Activated T-cell treated with anti-CD3 and anti-CD28 coated beads for 24 hours (primary cell): ENCODE measurements at places on chromosomes 6 and 20.

DNA sequence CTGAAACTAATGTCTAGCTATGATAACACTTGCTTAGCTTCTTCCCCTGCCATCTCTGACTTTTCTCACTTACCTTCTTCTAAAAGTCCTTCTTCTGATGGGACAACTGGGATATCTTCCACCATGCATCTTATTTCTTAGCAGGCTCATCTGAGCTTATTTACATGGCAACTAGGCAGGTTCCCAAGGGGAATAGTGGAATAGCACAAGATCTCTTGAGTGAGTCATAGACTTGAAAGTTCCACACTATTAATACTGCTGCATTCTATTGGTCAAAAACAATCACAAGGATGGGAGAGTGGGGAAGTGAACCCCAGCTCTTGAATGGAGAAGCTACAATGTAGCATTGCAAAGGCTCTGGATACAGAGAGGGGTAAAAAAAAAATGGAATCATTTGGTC is 142.1 kb downstream of the HAO1 start:
- DNase-seq: no peak

- no peak for DNase-seq
Observed at GRCh38 chr6:56527934-56528333, 114.8 kb downstream of the DST start.

- DNase-seq: no peak
Observed at GRCh38 chr6:31686483-31686882, 5.6 kb upstream of the LY6G5C start.

DNA sequence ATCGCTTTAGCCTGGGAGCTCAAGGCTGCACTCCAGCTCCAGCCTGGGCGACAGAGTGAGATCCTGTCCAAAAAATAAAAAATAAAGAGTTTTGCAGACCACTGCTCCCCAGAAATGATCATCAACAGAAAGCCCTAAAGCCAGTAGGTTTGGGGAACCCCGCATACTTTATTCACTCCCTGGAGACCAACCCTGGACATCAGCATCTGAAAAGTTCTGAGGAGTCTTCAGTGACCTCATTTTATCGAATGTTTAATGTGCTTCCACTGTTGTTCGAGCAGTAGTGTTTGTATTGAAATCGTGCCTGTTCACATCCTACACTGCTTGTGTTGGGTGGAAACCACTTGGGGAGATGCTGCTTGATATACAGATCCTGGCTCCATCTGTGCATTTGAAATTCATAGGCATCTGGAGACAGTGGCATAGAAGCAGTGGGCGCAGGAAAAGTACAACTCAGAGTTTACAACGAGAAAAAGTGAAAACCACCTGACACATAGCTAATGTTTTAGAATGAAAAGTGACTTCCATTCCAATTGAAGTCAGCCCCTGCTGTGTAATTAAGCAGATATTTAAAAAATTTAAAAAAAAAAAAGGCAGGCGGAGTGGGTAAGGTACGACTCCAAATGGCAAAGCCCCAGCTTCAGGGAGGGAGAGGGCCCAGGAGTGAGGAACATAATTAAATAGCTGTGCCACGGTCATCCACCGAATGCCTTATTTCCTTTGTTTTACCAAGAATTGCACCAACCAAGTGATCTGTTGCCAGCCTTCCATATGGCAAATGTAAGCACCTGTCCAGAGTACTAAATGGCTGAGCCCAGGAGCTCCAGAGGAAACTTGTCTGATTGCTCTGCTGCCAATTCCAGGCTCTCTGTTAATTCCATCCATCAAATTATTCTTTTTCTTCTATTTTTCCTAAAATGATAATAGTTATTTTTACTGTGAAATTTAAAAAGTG is 100.4 kb upstream of the NAA20 start:
- no peak for DNase-seq

DNA sequence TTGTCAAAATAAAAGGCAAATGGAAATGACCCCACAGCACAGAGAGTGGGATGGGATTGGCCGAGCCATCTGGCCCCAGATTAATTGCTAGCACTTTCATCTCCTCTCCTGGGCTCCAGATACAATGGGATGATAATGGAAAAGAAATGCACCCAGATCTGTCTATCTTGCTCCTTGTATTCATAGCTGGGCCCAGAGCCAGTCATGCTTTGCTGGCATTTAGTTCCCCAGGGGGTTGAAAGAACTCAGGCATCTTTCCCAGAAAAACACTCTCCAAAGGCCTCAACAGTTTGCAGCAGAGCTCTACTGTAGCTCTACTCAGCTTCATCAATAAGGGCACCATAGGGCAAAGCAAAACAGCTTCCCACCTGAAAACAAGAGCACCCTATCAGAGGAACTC is 116.0 kb upstream of the FOXA2 start:
- DNase-seq: no peak

GRCh38 chr6:42316981-42317380 is 99.3 kb upstream of the MRPS10 start:
- no peak for DNase-seq

GRCh38 chr6:36662827-36663256 is 15.7 kb upstream of the CDKN1A start:
- no peak for DNase-seq

DNA sequence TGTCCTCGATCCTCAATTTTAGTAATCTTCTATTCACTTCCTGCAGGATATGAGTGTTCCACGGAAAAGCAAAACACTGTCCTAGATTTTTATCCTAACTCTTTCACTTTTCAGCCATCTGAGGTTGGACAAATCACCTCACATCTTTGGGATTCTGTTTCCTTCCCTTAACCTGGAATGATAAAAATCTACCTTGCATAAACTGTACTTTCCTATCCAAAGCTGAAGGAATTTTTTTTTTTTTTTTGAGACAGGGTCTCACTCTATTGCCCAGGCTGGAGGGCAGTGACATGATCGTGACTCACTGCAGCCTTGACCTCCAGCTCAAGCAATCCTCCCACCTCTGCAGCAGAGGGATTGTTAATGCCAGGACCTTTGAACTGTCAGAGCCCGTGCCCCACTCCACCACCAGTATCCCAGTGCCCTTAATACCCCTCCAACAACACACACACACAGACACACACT is 20.5 kb downstream of the CAPN11 start:
- no peak for DNase-seq

GRCh38 chr20:7490288-7490687 is 450.0 kb downstream of the HAO1 start:
- no peak for DNase-seq

GRCh38 chr6:52515219-52515960 is 61.5 kb downstream of the TRAM2 start:
- no peak for DNase-seq

DNA sequence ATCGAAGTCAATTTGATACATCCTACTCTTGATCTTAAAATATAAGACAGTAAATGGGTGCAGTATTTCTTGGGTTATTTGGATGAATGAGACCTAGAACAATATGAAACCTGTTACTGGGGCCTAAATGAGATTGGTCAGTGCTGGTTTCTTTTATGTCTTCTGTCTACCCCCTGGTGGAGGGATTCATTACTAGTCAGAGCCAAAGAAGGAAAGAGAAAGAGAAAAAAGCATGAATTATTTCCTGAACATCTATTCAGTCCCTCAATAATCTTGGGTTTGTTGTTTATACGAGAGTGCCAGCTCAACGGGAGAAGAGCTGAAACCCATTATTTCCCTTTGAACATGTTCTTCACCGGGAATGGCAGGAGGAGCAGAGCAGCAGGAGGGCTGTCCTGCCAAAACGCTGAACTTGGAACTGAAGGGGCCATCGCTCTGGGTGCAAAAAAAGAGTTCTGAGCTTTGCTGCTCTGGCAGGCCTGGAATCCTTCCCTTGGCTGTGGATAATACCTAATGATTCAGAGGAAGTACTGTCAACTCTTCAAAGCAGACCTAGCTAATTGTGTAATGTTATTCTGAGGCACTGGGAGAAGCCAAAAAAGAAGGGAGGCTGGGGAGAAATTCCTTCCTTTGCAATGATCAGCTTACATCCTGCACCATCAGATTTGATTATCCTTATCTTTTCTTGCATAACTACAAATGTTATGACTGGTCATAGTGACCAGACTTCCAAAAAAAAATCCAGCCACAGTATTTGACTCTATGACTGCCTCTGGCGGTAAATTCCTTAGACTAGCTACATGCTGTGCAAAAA is 72.0 kb downstream of the BLOC1S5 start:
- DNase-seq: no peak

- no peak for DNase-seq
Observed at GRCh38 chr20:51886891-51887608, 84.7 kb upstream of the SALL4 start.

- DNase-seq: no peak
Observed at GRCh38 chr6:15947923-15948322, 181.0 kb upstream of the MYLIP start.

GRCh38 chr20:39124064-39124463 is 161.9 kb downstream of the DHX35 start:
- no peak for DNase-seq

- DNase-seq: no peak
Observed at GRCh38 chr20:53079828-53080686, 107.9 kb downstream of the TSHZ2 start.

- DNase-seq: no peak
Observed at GRCh38 chr20:59821201-59821600, 112.2 kb downstream of the SYCP2 start.

GRCh38 chr20:7933346-7933745 is 6.9 kb downstream of the HAO1 start:
- DNase-seq: no peak

DNA sequence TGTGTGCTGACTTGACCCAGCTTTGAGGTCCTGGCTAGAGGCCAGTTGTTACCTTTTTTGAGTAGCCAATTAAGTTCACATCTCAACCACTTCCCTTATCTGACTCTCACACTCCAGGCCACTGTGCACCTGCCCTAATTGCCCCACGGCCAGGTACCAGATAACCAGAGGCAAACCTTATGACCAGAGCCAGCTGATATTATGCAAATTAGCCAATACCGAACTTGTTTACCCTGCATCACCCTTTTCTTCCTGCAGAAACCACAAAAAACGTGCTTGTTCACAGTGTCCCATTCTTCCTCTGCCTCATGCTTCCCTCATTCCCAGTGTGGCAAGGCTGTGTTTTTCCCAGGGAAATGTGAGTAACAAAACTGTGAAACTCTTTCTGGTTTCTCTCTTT is 89.3 kb downstream of the HTR1B start:
- DNase-seq: no peak

DNA sequence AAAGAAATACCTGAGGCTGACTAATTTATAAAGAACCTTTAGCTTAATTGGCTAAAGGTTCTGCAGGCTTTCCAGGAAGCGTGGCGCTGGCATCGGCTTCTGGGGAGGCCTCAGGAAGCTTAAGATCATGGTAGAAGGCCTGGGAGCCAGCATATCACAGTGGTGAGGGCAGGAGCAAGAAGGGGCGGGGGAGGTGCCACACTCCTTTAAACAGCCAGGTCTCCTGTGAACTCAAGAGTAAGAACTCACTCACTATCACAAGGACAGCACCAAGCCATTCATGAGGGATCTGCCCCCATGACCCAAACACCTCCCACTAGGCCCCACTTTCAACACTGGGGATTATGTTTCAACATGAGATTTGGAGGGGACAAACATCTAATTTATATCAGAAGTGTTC is 34.4 kb upstream of the SLC4A11 start:
- DNase-seq: no peak

DNA sequence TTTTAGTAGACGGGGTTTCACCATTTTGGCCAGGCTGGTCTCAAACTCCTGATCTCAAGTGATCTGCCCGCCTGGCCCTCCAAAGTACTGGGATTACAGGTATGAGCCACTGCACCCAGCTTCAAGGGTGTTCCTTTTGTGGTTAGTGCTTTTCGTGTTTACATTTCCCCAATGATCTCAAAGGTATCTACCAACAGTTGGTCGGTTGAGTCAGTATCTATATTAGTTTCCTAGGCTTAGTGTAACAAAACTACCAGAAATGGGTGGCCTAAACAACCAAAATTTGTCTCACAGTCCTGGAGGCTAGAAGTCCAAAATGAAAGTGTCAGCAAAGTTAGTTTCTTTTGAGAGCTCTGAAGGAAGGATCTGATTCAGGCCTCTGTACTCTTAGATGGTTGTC is 30.1 kb downstream of the CASP8AP2 start:
- DNase-seq: no peak

DNA sequence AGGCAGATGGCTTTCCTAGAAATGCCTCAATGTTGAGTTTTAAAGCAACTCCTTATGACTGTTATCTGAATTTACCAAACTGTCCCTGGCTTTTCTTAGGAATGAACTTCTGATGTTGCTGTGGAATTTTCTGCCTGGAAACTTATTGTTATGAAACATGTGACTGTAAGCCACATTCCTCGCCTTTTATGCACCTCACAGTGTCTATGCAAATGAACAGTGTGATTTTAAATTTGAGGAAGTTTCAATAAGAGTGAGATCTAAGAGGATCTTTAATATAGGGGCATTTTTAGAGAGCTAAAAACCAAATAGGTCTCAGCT is 2.4 kb upstream of the CCR6 start:
- no peak for DNase-seq

- DNase-seq: no peak
Observed at GRCh38 chr20:35711588-35712209, 12.5 kb downstream of the ROMO1 start.

DNA sequence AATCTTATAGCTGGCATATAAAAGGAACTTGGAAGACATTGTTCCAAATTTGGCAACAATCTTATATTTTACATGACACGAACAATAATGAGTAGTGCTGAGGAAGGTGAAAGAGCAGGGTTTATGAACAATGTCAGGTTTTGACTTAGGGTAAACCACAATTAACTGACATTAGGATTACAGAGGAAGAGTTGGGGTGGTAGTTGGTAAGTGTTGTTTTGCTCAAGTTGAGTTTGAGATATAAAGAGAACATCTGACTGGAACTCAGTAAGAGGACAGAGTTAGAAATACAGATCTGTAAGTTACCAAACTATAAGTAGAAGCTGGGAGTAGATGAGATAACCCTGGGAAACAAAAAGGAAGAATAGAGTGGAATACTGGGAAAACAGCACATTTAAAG is 15.1 kb downstream of the RTN4IP1 start:
- DNase-seq: no peak

GRCh38 chr6:14190191-14190928 is 72.8 kb downstream of the CD83 start:
- no peak for DNase-seq

DNA sequence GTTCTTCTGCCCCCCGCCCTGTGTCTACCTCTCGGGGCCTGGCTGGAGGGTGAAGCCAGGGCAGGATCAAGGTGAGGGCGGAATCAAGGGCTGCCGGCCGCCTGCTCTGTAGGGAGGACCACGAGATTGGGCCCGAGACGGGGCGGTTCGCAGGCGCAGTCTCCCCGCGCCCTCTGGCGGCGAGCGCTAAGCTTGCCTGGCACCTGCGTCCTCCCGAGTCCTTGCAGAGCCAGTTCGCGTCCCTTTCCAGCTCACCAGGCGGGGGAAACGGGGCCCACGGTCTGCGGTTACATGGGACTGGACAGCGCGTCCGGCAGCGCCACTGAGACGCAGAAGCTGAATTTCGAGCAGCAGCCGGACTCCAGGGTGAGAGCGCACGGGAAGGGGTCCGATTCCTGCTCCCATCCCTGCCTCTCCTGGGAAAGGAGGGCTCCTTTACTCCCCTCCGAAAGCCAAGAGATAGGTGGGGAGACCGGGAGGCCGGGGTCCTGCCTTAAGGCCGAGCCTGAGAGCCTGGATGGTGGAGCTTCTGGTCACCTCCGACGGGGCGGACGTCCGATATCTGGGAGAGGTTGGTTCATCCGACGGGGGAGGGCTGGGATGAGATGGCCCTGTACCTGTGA is 3.6 kb upstream of the MATN4 start:
- DNase-seq: peak; percentile 53

- DNase-seq: no peak
Observed at GRCh38 chr6:145569140-145569539, 166.2 kb downstream of the EPM2A start.
